Hair follicle dermal papilla cell (primary cell): ENCODE measurements at places on chromosomes 11 and 22. TPM values are rescaled to one million over a fixed set of nuclear protein-coding genes. Genes with fewer than 3 reads are reported as not detected.

MUC15 gene
- not detected in 2 replicates for total RNA-seq

ARHGAP32 gene
- 17.6 and 22.9 TPM in 2 replicates for total RNA-seq

THRSP gene
- total RNA-seq: not detected in 2 replicates

NCAPH2 gene
- total RNA-seq: 23.3 and 24.8 TPM in 2 replicates

P2RY6 gene
- 0.49 and 0.97 TPM in 2 replicates for total RNA-seq

SERPIND1 gene
- not detected in 2 replicates for total RNA-seq

B3GAT1 gene
- total RNA-seq: not detected in 2 replicates

KRTAP5-10 gene
- not detected in 2 replicates for total RNA-seq

C11orf42 gene
- 0.16 TPM in 1 of 2 replicates, not detected in the other for total RNA-seq

DGAT2 gene
- 0.49 and 0.81 TPM in 2 replicates for total RNA-seq

CRYBB2 gene
- total RNA-seq: not detected in 2 replicates

AP2A2 gene
- total RNA-seq: 50.4 and 60.7 TPM in 2 replicates

XKR3 gene
- total RNA-seq: not detected in 2 replicates

POTEH gene
- not detected in 2 replicates for total RNA-seq

CD3D gene
- total RNA-seq: not detected in 2 replicates

TMEM218 gene
- 16.9 and 18.3 TPM in 2 replicates for total RNA-seq

TEAD1 gene
- 332 and 365 TPM in 2 replicates for total RNA-seq

GRK2 gene
- total RNA-seq: 38.4 and 44.3 TPM in 2 replicates

NOX4 gene
- 11.3 and 28.4 TPM in 2 replicates for total RNA-seq

ALDH3B2 gene
- not detected in 2 replicates for total RNA-seq

CNIH2 gene
- total RNA-seq: 0.16 TPM in 1 of 2 replicates, not detected in the other
